ENCODE measurements at places on chromosomes 3 and 15. TPM values are rescaled to one million over a fixed set of nuclear protein-coding genes. Genes with fewer than 3 reads are reported as not detected.

GRCh38 chr3:152444029-152444641, 175.4 kb downstream of the MBNL1 start:
- peak; percentile 53 for ATAC-seq

DNA sequence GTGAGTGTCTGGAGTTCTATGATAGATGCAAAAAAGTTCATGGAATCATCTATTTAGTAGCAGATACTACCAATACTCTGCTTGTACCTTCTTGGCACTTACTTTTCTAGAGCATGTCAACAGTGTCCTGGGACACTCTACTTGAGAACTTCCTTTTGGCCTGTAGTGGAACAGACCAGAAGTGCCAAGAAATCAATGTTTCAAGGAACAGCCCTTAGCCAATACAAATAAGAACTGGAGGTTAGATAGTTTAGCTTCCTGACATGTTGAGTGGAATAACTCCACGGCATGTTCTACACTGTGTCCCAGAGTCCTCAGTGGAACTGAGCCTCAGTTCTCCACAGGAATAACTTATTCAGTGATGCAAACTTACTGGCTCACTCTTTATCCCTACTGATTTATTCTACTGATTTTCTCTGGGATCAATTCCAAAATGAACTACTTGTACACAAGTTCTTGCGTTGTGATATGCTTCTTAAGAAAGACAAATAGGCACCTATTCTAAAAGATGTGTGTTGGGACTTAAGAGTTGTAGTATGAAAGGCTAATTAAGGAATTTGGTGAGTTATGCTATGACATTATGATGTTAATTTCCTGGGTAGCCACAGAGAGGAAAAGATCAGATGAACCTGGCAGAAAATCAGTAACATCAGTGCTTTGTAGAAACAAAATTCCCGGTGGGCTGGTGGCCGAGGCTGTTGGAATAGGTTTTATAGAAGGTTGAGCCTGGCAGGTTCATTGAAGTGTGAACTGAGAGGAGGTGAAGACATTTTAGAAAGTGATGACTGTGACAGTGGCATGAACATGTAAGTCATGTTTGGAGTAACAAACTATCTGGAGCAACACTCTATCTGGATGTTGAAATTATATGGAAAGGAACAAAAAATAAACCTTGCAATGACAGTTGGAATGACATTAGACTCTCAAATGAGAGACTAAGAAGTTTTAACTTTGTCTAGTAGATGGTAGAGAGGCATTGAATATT, 101.8 kb upstream of the RBMS3 start:
- no peak for ATAC-seq

The ASB14 gene
- not detected for total RNA-seq

DNA sequence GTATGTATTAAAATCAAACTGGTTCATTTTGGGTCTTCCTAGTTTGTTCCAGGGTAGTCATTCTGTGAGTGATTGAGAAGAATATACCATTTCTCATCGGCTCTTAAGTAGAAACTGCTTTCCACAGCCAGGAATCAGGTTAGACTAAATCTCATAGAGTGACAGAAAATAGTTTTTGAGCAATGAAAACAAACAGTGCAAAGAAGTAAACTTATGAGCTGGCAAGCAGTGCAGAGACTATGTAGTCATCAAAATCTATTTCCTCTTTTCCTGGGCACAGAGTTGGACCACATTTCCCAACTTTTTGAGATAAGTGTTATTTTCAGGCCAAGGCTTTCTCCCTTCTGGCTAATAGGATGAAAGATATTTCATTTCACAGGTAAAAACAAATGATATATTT, 66.5 kb downstream of the UBE3A start:
- ATAC-seq: no peak

DNA sequence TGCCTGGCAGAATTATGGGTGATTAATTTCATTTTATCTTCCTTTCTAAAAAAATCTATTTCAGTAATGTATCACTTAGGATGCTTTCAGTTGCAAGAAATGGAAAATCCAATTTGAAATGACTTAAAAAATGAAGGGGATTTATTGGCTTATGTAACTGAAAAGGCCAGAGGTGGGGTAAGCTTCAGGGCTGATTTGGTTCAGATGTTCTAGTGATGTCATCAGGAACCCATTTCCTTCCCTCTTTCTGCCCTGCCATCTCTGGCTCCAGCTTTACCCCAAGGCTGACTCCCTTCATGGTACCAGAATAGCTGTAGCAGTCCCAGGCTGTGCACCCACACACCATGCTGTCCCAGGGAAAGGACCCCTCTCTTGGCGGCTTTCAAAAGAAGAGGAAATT, 18.5 kb upstream of the REC114 start:
- ATAC-seq: no peak

DNA sequence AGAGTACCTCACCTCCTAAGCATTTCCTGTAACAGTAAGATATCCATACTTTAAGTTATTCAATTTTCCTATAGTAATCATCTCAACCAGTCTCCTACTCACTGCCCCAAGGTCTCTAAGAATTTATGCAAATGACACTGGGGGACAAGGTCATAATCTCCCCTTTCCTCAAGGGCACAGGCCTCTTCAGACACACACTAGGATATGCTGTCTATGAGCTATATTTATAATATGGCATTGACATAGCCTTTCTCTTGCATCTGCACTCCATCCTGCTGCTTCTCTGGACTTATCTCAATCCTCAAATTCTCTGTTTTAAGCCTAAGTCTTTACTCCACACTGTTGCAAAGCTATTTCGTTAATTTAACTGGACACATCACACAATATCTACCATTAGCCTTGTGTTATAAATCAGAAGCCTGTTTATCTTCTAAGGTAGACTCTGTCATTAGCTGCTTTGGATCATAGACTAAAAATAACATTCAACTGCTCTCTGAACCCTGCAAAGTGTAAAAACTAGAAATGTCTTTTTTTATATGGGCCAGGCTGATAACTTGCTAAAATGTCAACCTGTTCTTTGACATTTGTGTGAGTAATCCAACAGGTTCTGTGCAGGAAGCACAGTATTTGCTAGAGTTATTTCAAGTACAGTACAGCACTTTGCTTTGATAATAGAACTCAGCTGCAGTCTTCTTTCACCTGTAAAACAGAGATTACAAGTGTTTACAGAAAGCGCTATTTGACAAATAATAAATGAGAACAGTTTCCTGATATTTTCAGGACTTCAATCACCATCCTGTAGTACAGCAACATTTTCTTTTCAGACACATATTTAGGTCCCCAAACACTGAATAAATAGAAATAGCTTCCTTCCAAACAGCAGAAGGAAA, 17.8 kb upstream of the SEC62 start:
- no peak for ATAC-seq

The GALNT15 gene
- 1.8 TPM for total RNA-seq
